ENCODE measurements at places on chromosomes 7 and 10.
A peak's percentile ranks its signal among the peaks of the same experiment; 100 is the strongest.

GRCh38 chr7:55065079-55065478 lies 46.3 kb downstream of the EGFR start:
- DNase-seq: no peak

DNA sequence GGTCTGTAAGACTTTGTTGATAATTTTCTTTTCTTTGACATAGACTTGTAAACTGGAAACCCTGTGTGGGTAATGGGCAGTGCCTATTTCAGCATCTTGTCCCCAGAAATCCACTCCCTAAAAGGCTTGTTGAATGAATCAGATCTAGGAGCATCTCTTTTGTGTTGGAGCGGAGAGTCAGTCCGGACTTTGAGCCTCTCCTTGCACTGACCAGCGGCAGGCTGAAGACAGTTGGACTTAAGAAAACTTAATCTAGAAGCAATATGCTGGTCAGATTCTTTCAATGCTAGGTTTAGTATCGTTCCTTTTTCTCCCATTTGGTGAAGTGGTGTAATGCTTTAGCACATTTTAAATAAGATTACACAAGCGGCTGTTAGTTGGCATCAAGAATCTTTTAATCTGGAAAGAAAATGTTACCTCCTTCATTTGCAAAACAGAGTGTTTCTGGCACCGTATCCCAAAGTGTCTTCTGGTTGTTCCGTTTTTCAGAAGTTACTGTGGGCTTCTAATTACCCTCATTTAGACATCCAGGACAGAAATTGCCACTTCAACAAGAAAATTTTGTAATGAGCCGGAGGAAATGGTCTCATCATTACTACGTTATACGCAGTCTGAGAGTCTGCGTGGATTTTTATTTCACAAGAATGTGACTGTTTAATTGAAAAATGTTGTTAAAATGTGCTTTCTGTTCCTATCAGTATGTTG lies 74.7 kb downstream of the CUX1 start:
- DNase-seq: no peak

- no peak for DNase-seq
Observed at GRCh38 chr7:136267822-136268221, 290.7 kb upstream of the MTPN start.

- peak; percentile 95 for DNase-seq
Observed at GRCh38 chr7:100130608-100131453, 4.1 kb downstream of the MBLAC1 start.

- DNase-seq: no peak
Observed at GRCh38 chr10:3748484-3748883, 36.5 kb downstream of the KLF6 start.

DNA sequence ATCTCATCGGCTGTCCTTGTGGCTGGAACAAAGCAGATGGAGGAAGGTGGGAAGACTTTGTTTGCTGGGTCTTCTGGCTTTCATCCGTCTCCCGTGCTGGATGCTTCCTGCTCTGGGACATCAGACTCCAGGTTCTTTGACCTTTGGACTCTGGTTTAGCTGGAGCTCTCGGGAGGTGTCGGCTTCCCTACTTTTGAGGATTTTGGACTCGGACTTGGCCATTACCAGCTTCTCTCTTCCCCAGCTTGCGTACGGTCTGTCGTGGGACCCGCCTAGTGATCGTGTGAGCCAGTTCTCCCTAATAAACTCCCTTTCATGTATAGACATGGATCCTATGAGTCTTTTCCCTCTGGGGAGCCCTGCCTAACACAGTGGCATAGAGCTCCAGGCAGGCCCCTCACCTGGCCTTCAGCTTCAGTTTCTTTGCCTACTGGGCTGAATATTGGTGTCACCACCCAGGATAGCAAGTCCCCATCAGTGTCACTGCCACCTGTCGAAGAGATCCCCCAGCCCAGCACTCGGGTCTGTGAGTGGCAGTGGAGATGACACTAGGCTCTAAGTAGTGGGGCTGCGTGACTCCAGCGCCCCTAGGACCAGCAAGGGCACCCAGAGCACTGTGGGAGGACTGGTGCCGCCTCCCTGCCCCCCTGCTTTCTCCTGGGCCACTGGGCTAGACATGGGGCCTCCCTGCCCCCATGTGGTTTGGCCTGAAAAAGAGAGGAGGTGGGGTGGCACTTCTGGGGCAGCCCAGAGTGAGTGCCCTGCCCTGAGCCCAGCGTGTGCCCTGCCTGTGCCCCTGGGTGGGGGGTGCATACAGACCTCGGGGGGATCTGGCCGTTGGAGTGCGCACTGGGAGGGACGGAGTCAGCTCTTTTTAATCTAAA lies 135.6 kb downstream of the LHPP start:
- no peak for DNase-seq

- DNase-seq: no peak
Observed at GRCh38 chr10:43076311-43076875, 476 bp upstream of the RET start.

- DNase-seq: peak; percentile 97
Observed at GRCh38 chr10:98361131-98362025, 53.6 kb downstream of the PYROXD2 start.

- DNase-seq: no peak
Observed at GRCh38 chr7:51543801-51544553, 227.4 kb upstream of the COBL start.

DNA sequence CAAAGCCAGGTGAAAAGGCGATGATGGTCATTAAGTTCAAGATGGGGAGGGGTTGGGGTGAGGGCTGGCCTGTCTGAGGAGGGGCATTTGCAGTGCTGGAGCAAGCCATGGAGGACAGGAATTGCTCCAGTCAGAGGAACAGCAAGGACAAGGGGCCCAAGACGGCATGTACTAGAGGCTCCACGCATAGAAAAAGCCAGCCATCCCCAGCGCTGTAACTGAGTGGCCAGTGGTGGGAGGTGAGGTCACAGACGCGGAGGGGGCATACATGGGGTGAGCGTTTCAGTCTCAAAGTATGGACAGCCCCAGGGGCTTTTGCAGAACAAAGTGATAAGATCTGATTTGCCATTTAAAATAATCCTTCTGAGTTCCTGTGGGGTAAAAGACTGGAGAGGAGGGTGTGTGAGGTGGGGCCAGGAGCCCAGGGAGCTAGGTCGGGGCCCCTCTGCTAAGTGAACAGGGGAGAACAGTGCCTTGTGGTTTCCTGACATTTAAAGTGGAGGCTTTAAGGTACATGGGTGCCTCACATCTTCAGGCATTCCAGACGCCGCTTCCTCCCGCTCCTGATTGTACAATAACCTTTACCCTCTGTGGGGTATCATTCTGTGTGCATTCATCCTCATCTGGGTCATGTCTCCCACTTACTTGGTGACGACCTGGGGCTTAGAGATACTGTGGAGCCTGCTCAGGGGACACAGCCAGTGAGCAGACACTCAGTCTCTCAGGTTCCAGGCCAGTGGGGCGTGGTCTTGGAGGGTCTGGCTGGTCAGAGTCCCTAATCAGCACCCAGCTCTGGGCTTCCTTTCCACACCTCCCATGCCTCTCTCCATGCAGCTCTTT lies 105.6 kb upstream of the GPR26 start:
- no peak for DNase-seq

DNA sequence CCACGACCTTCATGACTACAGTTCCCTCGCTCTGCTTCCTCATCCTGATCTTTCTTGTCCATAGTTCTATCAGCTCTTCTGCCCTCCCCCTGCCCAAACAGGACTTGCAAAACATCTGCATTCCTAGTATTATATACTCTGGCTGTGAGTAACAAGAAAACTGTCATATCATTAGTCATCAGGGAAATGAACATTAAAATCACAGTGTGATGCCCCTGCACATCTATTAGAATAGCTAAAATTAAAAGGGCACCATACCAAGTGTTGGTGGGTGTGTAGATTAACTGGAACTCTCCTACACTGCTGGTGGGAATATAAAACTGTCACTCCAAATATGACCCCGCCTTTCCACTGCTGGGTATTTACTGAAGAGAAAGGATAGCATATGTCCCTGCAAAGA lies 141.8 kb downstream of the C7orf25 start:
- no peak for DNase-seq

- DNase-seq: no peak
Observed at GRCh38 chr10:114998993-114999392, 61.0 kb downstream of the TRUB1 start.
